ENCODE measurements at places on chromosomes 7 and 10.

DNA sequence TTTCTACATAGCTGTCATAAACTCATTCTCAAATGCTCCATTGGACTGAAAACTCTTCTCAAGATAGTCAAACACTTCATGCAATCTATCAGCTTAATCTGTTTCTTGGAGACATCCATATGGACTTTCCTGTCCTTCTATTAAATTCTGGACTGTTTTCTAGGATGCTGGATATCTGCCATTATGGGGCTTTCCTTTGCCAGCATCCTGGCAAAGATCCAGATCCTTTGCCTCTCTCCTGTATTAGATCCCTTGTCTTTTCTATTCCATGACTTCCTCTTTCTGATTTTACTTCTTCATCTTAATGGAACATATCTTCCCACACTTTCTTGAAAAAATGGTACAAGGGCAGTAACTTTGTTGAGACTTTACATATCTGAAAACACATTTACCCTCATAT lies 35.9 kb upstream of the SKAP2 start:
- DNase-seq = no peak

DNA sequence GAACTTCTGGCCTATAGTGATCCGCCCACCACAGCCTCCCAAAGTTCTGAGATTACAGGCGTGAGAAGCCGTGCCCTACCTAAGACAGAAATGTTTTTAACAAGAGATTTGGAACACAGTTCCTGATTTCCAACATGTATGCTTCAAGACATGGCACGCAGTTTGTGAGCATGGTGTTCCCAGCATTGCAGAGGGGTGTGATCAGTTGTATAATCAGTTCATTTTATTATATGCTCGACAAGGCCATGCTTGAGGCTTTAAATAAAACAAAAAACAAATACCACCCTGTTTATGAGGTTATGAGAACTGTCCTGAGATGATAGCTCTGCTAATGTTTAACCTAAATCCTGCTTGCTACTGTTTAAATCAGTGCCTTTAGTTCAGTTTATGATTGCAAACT lies 60.2 kb downstream of the TASOR2 start:
- no peak for DNase-seq

DNA sequence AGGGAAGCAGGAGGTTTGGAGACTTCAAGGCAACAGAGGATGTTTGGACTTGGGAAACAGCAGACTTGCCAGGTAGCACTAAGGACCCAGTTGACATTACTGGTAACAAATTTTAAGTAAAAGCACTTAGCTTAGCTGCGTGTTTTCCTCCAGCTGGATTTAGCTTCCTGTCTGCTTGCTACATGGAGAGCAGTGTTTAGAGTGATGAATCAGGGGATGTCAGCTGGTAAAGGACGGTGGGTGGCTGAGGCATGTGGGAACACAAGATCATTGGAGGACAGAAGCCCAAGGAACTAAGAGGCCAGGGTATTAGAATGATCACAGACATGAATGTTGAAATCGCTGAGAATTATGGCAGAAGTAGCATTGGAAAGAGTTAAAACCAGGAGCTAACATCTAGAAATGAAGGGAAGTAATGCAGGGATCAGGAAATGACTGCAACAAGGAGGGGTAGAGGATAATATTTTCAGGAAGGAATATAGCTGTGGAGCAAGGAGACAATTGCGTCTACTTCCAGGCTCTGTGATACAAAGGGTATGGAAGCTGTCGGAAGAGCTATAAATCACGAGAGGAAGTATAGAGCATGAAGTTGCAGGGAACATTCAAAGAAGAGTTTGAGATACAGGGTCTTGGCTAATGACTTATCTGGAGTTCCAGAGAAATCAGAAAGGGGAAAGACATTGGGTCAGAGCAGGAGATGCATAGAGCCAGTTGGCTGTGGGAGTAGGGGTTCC lies 34.4 kb downstream of the CALD1 start:
- no peak for DNase-seq

DNA sequence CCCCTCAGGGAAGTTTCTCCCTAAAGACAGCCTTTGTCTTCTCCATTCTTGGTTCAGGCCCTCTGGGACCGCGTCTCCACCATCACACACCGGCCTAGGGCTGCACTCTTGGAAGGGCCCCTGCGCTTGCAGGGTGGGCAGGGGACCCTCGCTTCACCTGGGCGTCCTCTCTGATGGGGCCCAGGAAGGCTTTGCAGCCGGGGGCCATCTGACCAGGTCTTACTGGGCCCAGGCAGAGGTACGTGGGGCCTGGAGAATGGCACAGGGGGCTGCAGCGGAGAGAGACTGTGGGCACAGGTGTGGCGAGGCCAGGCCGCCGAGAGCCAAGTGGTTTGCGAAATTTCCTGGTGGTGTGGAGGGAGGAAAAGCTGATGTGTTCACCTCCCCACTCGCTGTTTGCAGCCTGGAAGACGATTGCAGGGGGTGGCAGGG lies 44.4 kb downstream of the ALOX5 start:
- DNase-seq = no peak

DNA sequence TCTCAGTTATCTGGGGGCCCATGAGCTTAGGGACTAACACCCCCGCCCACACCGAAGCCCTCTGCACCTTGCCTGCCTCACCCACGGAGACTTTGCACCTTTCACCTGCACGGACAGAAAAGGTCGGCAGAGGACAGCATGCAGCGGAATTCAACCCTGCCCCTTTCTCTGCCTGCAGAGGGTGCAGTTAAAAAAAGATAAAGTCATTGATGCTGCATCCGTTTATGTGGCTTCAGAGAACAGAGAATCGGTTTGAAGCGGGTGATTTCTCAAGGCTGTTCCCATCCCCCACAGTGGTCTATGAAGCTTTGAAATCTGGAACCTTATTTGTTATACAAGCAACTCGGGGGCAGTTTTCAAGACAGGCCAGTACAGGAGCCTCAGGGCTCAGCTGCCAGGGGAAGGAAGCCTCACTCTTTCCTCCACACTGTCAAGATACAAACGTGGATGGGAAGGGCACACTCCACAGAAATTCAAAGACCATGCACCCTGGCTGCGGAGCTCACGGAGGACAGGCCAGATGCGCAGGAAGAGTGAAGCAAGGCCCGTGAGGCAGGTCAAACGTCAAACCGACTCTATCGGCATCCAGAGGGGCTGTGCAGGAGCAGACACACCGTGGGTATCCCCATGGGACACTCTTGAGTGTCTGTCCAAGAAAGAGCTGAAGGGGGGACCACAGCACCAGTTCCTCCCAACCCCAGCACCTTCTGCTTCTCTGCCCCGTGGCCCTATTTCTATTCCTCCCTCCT lies 66.3 kb downstream of the INSIG1 start:
- no peak for DNase-seq

- DNase-seq = no peak
These were observed 51.6 kb upstream of the MPP7 start for GRCh38 chr10:28354511-28354910.

GRCh38 chr10:75542906-75543305 lies 111.5 kb downstream of the LRMDA start:
- peak; percentile 52 for DNase-seq

GRCh38 chr10:57973451-57973850 lies 294.2 kb downstream of the IPMK start:
- no peak for DNase-seq

- DNase-seq = no peak
These were observed 539.9 kb downstream of the DNAJB6 start for GRCh38 chr7:157876469-157877285.

DNA sequence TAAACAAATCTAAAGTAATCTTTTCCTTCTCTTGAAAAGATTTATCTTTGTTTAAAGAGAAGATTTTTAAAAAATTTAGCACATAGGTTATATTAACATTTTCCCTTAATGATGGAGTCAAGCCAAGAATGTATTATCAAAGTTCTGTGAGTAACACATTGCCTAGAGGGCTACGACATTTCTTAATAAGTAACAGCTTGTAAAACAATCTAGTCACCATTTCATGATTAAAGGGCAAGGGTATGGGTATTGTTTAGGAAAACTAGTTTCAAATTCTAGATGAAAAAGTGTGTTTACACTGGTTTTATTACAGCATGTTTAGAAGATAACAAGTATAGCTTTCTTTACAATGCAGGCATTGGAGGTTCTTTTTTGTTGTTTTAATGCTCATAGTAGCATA lies 28.6 kb upstream of the LAMB4 start:
- no peak for DNase-seq

GRCh38 chr10:70578371-70578947 lies 24.1 kb downstream of the PRF1 start:
- no peak for DNase-seq

GRCh38 chr7:55449205-55449991 lies 84.3 kb downstream of the LANCL2 start:
- DNase-seq = no peak

DNA sequence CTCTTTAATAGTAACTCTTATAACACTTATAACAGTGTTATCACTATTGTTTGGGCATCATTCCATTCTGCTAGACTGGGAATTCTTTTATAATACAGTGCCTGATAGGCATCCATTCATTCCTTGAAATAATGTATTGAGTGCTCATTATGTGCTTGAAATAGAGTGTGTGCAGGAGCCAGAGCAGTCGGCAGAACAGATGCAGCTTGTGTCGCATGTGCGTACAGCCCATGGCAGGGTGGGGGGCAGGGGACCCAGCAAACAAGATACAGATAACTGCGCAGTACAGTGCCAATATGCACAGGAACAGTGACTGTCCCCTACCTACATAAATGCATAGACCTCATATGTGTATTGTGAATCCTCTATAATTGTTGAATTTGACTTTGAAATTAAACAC lies 99.3 kb downstream of the KAT6B start:
- no peak for DNase-seq

DNA sequence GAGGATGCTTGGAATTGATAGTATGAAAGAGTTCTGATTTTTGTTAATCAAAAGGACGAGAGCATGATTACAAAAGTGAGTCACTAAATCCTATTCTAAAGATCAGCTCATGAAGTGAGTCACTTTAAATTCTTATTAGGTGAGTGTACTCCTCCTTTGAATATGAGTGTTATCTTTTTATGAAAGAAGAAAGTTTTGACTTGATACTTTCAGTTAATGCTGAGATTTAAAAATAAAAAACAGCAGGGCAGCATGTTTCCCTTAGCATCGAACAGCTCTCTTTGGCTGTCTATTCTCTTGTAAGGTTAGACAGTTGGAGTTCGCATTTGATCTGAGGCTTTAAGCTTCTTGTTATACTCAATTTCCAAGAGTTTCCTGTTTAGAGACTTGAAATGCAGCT lies 222.0 kb downstream of the TWIST1 start:
- DNase-seq = no peak

DNA sequence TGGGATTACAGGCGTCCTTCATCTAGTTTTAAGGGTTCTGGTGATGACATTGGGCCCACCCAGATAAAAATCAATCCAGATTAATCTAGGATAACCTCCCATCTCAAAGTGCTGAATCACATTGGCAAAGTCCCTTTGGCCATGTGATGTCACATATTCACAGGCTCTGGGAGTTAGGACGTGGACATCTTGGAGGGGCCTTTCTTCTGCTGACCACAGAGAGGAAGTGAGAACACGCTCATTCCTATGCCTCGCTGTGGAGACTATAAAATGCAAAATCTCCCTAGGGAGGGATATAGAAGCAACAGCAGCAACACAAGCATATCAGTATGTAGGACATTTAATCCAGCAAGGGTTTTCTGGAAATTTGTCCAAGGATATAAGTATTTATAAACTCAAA lies 266.0 kb upstream of the PITRM1 start:
- no peak for DNase-seq

GRCh38 chr7:3436746-3437145 lies 135.7 kb downstream of the SDK1 start:
- no peak for DNase-seq

- DNase-seq = no peak
These were observed at the start of gene IFIT1 for GRCh38 chr10:89391907-89392756. TSS of gene IFIT1 (plus strand) at chr10:89392623. CDS start at chr10:89392713, 90 bp downstream.

DNA sequence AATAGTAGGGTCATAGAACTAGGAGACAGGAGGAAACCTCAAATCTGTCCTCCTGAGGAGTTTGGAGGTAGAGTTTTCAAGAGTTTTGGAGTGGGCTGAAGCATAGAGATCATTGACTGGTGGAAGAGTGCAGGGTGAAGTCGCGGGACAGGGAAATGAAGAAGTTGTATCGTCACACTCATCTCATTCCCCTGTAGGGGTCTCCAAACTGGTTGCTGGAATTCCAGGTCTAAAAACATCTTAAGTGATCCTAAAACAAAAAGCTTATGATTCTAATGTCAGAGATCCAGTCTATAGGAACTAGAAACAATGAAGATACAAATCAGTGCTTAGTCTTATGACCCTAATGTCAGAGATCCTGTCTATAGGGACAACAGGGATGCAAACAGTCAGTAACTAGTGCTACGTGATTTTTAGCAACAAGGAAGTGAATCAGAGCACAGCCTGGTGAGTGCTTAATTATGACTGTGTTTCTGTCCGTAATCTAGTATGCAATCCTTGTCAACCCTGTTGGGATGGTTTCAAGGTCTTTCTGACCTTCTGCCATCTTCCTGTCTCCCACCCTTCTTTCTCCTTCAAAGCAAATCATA lies 139.4 kb downstream of the SKIDA1 start:
- DNase-seq = no peak

DNA sequence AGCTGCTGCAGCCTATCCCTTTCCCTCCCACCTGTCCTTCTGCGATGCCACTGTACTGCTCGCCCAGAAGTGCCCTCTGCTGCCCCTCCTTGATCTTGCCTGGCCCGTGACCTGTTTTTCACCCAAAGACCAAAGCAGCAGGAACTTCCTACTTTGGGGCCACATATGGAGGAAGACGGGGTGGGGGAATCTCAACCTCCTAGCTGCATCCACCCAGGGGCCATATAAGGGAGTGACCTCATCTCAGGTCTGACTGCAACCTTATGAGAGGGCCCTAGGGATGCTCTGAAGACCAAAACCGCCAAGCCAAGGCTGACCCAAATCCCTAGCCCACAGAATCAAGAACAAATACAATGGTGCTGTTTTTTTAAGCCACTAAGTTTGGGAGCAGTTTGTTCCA lies 15.7 kb downstream of the PRKCQ start:
- DNase-seq = no peak

- no peak for DNase-seq
These were observed 1.2 kb downstream of the GRK5 start for GRCh38 chr10:119208553-119208940.

DNA sequence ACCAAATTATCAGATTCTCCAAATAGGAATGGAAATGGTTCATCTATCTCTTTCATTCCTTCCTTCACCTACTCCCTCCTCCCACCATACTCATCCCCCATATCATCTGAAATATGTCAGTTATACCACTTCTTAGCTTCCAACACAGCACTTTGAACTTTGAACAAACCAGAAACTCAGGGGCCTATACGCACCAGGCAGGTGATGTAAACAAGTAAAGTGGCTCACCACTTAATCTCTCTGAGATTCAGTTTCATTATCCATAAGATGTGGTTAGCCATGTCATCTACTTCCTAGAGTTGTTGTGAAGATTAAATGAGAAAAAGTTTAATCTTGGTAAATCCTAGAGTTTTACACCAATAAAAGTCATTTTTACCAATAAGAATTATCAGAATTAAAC lies 65.9 kb upstream of the LRRN3 start:
- no peak for DNase-seq

DNA sequence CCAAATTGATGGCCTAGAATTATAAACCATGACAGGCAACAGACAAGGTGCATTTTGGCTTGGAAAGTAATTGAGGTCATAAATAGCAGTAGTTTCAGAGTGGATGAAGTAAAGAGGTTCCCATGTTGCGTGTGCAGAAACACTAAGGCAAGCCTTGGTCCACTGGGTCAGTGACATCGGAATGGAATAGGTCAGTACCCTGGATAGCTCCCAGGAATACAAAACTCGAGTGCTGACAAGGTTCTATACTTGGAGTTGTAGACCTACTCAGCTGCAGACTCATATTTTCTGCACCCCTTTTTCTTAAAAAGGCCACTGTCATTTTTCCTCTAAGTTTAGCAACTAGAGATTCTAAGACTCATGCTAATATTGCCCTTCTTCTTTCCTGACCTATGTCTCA lies 132.8 kb downstream of the DYNC1I1 start:
- no peak for DNase-seq
